AG04450 (cell line): ENCODE measurements at places on chromosomes 12 and 14.
A peak's percentile ranks its signal among the peaks of the same experiment; 100 is the strongest.

DNA sequence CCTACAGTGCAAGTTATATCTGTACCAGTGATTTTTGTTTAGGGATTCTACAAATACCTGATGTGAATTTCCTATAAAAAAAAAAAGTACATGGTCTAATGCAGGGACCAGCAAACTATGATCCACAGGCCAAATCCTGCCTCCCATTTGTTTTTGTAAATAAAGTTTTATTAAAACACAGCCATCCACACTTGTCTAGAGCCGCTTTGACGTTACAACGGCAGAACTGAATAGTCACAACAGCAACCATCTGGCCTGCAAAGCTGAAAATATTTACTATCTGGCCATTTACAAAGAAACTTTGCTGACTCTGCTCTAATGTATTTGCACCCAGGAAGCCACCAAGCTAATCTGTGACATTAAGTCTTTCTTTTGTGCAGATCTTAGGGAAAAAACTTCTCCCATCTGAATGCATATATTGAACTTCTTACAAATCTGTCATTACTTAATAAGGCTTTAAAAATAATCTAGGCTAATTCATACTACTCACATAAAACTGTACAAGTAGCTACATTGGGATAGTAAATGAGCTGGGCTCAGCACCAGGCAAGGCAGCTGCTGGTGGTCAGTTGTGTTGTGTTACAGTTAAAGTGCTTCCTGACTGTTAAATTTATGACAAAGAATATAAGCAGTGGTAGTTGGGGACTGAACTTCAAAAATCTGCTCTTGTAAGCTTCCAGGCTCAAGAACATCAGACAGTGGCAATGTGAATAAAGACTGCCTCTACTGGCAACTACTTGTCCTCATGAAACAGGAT, 303.3 kb downstream of the MED13L start:
- DNase-seq: no peak

- no peak for DNase-seq
Measured at GRCh38 chr12:110906083-110906482, 14.3 kb downstream of the MYL2 start.

- no peak for DNase-seq
Measured at GRCh38 chr12:58452546-58452945, 467.8 kb downstream of the LRIG3 start.

GRCh38 chr12:76020731-76021672, 10.6 kb downstream of the PHLDA1 start:
- DNase-seq: peak; percentile 93

GRCh38 chr14:100440207-100440631, 117.1 kb downstream of the SLC25A47 start:
- DNase-seq: peak; percentile 15

DNA sequence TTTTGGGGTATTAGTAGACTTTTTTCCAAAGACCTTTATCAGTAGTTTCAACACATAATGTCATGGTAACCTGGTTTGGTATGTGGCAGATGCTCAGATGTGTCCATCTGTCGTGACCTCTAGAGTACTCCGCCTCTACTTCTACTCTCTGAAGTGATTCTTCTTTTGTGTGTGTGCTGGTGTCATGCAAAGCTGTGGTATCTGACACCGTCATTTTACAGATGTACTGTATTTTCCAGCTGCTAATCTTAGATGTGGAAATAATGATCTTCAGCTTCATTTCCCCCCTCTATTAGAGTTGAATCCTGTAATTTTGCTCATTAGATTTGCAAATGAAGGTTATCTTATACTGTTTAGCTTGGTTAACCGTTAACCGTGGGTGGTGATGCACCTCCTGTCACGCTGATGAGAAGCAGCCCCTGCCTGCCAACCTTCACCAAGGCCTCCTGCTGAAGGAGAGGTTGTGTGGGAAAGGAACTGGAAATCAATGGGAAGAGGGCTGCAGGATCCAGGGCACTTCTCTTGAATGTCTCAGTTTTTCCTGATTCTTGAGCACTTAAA, 222.4 kb upstream of the AMIGO2 start:
- no peak for DNase-seq

DNA sequence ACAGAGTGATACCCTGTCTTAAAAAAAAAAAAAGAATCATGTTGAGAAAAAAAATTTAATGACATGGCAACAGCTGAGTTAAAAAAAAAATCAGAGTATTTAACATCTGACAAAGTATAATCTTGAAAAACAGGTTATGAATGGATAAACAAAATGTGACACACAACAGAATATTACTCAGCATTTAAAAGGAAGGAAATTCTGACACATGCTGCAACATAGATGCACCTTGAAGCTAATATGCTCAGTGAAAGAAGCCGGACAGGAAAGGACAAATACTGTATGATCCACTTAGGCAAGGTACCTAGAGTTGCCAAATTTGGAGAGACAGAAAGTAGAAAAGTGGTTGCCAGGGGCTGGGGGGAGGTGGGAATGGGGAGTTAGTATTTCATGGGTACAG, 19.4 kb upstream of the EIF2B2 start:
- DNase-seq: no peak

DNA sequence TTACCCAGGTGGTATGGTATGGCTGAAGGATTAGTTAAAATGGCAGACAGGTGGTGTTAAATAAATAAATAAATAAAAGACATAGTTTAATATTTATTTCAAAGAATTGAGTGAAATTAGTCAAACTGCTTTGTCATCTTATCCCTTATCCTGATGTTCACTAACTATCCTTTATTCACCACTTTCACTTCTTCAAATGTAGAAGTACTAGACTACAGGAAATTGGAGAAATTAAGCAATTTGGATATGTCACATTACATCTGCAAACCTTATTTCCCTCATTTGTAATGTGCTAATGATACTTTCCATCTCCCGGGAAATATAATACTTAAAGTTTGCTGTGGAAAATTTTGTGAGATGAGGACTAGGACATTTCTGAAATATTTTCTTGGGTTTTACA, 1195.7 kb downstream of the LRFN5 start:
- no peak for DNase-seq

DNA sequence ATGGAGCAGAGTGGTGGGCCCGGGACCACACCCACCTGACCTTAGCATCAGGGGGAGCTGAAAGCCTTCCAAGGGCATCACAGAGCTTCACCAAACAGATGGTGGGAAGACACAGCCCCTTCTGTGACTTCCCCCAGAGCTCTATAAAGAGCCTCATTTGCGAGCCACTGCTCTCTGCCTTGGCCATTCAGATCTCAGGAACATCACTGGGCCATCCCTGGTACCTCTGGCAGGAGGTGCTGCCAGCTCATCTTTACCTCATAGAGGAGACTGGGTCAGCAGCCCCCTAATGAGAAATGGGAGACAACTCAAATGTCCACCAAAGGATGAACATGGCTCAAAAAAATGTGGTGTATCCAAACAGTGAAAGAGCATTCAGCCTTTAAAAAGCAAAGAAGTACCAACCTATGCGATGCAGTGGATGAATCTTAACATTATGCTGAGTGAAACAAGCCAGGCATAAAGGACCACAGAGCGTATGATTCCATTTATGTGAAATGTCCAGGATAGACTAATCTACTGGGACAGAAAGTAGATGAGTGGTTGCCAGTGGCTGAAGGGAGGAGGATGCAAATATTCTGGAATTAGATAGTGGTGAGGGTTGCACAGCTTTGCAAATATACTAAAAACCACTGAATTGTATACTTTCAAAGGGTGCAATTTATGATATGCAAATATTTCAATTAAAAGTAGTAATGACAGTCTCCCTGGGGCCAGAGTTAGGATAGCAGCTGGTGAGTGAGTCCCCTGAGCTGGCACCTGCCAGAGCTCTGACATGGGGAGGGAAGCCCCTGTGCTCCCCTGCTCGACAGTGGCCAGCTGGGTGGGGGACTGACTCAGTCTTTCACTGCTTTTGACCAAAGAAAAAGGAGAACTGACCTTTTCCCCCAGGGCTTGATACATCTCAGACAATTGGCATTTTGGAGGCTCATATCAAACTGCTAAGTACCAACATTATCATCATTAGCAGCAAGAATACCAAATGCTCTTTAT, 116.6 kb downstream of the GCH1 start:
- DNase-seq: no peak
